Hematopoietic multipotent progenitor cell (in vitro differentiated cells): ENCODE measurements at places on chromosomes 1 and 21.

DNA sequence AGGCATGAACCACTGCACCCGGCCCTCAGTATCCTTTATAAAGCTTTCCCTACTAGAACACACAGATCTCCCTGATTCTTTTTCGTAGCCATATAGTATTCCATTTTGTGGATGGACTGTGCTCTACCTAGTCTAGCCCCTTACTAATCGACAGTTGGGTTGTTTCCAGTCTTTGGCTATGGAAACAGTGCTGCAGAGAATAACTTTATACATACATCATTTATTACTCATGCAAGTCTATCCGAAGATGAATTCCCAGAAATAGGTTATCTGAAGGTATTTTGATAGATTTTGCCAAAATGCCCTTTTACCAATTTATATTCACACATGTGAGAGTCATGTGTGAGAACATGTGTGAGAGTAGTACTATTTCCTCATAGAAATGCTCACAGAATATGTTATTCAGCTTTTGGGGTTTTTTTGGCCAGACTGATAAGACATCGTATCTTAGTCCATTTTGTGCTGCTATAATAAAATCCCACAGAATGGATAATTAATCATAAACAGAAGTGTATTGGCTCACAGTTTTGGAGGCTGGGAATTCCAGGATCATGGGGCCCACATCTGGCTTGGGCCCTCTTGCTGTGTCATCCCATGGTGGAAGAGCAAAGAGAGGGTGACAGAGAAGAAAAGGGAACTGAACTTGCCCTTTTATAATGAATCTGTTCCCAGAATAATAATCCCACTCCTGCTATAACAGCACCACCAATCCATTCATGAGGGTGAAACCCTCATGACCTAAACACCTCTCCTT lies 17.3 kb upstream of the FGR start:
- DNase-seq = no peak

DNA sequence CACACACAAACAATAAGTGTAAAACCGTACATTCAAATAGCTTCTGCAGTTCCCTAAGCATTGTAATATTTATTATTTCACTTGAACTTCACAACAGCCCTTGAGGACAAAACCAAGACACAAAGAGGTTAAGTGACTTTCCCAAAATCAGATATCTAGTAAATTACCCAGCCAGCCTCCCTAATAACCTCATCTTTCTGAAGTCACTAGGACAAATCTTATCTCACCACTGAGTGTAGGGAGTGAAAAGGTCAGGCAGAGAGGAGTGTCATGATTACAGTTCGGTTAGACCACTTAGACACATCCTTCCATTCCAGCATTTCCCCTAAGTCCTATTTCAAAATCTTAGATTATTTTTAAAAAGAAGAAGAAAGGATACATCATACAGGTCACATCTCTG lies 377.3 kb upstream of the NFIA start:
- no peak for DNase-seq

DNA sequence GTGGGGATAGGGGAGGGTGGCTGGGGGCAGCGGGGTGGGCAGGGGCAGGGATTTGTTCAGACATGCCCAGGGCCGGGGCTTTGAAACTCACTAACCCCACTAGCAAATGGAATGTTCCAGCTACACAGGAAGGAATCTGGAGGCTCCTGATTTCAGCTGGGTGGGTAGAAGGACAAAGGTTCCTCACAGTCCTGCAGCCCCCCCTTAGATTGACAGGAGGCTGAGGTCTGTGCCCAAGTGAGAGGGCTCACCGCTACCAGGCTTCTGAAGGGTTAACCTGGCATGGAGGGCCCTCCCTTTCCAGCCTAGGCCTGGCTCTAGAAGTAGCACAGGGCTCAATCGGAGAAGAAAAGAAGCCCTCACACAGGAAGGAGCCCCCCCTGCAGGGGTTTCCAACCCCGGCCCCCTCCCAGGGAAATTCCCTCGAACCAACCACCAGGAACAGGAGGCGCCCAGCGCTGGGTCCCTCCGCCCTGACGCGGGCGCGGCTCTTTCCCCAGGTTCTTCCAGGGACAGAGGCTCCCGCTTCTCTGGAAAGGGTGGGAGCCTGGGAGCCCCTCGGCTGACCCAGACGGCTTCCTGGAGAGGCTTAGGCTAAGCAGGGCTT lies 3.3 kb downstream of the EPHA2 start:
- no peak for DNase-seq

GRCh38 chr1:177252877-177253276 lies 82.1 kb downstream of the BRINP2 start:
- DNase-seq = no peak

DNA sequence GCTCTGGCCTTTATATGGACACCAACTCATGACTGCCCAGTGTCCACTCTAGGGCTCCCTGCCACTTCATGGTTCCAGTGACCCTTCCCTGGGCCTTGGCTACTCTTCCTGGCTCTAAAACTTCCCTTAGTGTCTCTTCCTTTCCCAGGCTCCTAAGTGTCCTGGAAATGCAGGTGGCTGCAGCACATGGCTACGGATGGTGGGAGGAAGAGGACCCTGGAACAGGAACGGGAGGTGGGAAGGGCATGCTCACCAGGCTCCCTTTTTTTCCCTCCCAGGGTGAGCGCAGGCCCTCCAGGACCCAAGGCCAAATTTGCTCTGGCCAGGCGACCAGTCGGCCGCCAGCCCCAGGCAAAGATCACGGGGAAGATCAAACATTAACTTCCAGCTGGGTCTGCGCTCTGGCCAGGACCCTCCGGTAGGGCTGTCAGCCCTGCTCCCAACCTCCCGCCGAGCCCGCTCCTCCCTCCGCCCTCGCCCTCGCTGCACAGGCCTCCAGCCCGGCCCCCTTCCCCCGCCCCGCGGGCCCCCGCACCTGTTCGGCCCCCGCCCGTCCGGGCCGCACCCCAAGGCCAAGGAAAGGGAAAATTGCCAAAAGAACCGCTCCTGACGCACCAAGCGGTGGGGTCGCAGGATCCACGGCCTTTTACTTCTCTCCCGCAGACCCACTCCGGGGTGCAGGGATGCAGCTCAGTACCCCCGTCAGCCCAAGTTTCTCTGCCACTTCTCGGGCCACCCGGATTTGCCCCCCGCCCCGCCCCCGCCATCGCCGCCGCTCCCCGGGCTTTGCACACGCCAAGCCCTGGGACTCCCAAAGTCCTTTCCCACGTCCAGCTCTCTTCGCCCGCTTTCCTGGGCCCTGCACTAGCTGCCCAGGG lies 894 bp downstream of the TCEA3 start:
- no peak for DNase-seq

DNA sequence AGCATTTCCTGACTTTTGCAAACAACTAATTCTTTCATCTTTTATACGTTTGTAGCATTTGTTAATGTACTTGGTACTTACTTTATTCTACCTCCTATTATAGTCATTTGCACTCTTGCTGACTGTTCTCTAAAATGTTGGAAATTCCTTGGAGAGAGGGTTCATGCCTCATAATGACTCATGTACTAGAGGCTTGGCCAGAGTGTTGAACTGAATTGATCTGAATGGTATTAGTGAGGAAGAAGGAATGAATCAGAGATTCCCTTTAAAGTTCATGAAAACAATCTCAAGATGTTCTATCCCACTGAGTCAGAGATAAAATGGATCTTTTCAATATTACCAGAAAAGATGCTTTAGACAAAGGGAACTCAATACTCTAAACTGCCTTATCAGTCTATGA lies 383.4 kb downstream of the SEC16B start:
- DNase-seq = no peak

- DNase-seq = no peak
Measured at GRCh38 chr1:87718241-87718950, 389.7 kb downstream of the LMO4 start.
